Stomach (tissue), 19 donors: ENCODE measurements at places on chromosomes 1 and 21. TPM values are rescaled to one million over a fixed set of nuclear protein-coding genes. Genes with fewer than 3 reads are reported as not detected.
A peak's percentile ranks its signal among the peaks of the same experiment; 100 is the strongest.

The DENND1B gene
- 435 TPM for total RNA-seq

DNA sequence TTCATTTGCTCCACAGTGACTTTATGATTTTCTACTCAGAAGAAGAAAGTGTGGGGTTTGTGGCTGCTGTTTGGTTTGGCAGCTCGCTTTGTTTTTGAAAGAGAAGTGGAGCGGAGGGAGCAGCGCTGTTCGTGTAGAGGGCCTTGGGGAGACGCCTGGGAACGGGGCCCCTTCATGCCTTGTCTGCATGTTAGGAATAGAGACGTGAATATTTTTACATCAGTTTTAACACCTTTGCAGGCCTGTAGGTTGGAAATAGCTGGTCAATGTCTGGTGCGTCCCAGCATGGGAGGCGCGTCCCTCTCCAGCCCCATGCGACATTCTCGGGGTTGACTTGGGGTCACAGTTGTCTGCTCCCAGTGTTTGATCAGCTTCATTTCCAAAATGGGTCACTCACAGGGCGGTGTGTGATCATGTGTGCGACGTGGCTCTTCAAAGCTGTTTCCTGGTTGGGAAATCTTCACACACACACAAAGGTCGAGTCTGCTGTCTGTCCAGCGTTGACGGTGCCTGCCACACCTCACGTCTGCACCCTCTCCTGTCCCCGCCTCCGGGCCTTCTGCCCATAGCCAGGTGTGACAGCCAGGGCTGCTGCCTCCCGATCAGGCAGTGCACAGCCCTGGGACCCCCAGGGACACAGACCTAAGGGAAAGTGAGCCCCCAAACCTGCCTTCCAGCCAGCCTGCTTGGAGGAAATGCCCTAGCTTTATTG, 149.2 kb downstream of the PSMG1 start:
- peak; percentile 76 for DNase-seq

DNA sequence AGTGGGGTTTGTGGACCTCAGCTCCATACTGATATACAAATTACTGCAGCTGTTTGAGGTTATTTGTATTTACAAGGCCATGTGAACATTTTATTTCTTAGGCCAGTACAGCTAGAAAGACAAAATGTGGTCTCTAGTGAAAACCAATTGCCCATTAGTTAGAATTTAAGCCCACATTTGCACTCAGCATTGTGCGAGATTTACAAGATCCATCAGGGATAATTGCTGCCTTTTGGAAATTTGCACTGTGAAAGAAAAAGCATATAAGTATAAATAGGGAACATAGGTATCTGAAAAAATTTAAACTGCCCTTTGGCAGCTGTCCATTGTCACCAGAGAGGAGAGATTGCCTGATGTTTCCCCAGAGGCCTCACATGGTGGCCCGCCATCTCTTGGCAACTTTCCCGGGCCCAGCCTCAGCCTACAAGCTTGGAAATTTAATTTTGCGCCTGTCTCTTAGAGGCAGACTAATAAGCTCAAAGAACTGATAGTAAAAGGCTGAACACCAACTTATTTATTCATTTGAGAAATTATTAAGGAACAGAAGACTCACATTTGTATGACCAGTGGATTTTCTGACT, 120.7 kb downstream of the MAP3K21 start:
- no peak for DNase-seq

The SLC45A3 gene
- total RNA-seq: 4.7 TPM

The CD247 gene
- total RNA-seq: 6.7 TPM

DNA sequence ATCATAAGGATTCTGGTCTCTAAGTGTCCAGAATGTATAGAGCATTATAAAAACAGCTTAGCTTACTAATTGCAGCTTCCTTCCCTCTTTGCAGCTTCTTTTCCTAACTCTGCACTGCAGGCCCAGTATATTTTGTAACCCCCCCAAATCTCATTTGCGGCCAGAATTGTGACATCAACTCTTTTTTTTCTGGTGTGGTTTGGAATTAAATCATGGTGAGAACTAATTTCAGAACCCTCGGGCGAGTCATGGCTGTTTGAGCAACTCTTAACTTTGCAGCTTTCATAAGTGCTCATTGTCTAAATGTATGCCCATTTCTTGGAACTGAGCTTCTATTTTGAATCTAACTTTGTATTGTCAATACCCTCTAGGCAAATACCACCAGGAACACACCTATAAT, 187.4 kb downstream of the CYYR1 start:
- no peak for DNase-seq

The CELA2A gene
- total RNA-seq: not detected

- DNase-seq: no peak
Observed at GRCh38 chr1:99658031-99658290, 12.0 kb downstream of the PALMD start.

The PLEKHO1 gene
- total RNA-seq: 100 TPM
